ENCODE measurements at places on chromosomes 6 and 20.

DNA sequence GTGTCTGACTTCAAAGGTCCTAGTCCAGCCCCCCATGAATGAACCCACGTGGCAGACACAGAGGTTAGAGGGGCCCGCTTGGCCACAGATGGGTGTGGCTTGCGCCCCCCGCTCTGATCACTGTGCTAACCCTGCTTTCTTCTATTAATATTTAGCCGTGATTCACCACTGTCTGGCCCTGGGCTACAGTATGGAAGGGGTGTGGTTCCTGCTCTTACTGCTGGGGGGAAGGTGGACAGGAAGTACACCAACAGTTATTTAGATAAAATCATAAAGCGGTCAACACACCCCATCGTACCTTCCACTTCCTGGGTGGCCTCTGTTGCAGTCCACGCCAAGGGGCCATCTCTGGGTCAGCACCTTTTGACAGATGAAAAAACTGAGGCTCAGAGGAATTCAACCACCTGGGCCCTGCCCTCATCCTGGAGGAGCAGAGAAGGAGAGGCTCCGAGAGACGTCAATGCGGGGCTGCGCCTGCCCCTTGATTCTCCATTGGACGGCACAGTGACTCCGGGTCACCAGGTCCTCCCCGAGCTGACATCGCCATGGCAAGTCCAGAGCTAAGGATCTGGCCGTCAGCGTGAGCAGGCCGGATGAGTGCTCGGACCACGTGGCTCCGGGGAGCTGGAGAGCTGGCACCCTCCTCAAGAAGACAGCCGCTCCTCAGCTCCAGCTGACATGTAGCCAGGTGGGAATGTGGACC is 206.3 kb downstream of the PREX1 start:
- no peak for DNase-seq

DNA sequence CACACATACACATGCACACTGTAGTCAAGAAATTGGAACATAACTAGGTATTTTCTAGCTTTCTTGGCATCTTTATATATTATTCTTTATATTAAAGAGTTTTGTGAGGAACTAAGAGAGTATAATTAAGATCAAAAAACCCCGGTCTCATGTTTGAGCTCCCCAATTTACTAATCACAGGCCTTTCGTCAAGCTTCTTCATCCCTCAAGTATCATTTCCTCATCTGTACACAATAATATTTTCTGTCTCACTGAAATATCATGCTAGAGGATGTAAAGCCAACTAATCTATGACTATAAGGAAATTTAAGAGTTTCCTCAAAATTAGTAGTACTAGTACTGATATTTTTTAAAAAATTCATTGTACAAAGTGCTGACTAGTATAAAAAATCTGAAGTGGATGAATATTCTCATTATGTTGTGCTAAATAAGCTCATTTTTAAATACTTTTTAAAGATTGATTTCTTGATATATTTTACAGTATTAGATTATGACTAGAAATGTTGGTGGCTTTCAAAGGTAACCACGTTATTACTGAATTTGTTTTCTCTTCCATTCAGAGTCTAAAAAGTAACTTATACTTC is 28.0 kb downstream of the PEX3 start:
- DNase-seq, result no peak

DNA sequence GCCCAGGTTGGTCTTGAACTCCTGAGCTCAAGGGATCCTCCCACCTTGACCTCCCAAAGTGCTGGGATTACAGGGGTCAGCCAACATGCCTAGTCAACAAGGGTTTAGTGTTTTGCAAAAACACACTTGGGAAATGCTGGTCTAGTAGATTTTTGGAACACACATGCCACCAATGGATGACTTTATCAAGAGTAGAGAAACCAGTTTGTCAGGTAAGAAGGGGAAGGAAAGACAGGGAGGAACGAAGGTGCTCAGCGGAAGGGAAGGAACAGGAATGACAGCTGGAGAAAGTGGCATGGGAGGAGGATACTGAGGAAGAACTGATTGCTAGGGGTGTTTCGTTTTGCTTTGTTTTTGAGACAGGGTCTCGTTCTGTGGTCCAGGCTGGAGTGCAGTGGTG is 15.6 kb upstream of the SEC63 start:
- no peak for DNase-seq

DNA sequence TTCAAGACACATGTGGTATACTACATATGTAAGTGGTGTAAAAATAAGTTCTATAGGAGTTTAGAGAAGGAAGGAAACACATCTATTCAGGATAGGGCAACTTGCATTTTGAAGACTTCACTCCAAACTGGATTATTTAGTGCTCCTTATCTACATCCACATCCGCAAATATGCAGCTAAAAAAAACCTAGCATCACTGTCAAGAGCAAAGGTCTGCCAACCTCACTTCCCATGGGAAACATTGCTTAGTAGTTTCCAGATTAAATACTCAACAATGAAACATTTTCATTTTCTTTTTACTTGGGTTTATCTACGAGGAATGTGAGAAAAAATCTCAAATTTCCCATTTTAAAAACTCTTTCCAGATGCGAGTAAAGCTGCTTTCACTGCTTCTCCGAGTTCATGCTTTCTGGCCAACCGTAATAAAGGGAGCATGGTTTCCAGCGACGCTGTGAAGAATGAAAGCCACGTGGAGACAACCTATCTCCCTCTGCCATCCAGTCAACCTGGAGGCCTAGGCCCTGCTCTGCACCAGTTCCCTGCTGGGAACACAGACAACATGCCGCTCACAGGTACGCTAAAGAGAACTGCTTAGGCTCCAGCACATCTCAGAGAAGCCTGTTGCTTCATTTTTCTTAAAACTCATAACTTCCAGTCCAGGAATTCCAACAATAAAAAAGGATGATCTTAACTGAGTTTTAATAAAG is 48.2 kb downstream of the RFX6 start:
- no peak for DNase-seq

Data from NCI-H187 treated with DMSO at 0.1 percent for 48 hours (cell line).